ENCODE measurements at places on chromosomes 7 and 10.

DNA sequence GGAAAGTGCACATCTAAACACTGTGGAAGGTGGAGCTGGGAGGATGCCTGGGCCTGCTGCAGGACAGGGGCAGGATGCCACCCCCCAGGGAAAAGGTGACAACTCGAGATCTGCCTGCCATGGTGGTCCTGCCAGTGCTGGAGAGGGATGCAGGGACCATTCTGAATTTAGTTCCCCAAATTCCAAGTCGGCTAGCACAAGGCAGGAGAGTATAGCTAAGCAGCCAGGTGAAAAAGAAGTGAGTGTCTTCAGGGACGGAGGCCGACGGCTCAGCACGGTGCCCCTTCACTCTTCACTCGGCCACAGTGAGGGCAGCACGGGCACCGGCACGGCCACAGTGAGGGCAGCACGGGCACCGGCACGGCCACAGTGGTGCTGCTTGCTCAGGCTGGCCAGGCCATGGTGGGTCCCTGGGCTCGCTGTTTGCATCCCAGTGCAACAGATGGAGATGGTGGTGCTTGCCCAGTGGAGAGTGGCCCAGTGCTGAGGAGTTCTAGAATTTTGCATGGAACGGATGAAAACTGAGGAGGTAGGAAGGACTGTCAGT lies 161.3 kb upstream of the SHH start:
- DNase-seq, result no peak

DNA sequence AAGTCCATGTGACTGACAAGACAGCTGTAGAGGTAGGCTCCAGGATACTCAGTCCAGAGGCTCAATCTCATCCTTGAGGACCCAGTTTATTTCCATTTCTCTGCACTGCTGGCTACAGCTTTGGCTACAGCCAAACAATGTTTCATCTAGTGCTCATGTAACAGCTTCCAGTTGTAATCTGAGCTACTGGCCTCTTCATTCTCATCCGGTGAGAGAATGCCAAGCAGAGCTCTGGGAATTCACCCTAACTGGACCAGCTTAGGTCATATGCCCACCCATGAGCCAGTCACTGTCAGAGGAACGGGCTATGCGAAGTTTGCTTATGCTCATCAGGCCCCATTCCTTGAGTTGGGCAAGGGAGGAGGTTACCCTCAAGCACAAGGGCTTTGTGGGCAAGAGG lies 192.9 kb downstream of the EVX1 start:
- no peak for DNase-seq

DNA sequence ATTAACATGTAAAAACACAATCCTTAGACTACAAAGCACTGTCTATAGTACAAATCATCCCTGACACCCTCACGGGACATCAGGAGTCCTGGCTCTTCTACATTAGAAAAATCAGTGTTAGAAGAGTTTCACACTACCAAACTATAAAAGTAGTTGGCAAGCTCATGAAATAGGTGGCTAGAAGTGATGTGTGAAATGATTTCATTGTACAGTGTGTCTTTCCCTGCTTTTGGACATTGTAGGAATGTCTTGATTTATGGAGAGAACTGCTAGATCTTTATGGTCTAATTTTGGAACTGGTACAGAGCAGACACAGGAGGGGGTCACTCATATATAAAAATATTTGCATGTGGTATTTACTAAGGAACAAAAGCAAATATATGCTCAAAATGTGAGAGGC lies 33.2 kb downstream of the SEMA3A start:
- DNase-seq, result no peak

GRCh38 chr10:21724687-21725367 lies 190.8 kb downstream of the MLLT10 start:
- DNase-seq, result peak; percentile 45

GRCh38 chr7:68807666-68808065 lies 790.6 kb upstream of the AUTS2 start:
- no peak for DNase-seq

- no peak for DNase-seq
Observed at GRCh38 chr10:33055625-33056024, 97.6 kb upstream of the ITGB1 start.

DNA sequence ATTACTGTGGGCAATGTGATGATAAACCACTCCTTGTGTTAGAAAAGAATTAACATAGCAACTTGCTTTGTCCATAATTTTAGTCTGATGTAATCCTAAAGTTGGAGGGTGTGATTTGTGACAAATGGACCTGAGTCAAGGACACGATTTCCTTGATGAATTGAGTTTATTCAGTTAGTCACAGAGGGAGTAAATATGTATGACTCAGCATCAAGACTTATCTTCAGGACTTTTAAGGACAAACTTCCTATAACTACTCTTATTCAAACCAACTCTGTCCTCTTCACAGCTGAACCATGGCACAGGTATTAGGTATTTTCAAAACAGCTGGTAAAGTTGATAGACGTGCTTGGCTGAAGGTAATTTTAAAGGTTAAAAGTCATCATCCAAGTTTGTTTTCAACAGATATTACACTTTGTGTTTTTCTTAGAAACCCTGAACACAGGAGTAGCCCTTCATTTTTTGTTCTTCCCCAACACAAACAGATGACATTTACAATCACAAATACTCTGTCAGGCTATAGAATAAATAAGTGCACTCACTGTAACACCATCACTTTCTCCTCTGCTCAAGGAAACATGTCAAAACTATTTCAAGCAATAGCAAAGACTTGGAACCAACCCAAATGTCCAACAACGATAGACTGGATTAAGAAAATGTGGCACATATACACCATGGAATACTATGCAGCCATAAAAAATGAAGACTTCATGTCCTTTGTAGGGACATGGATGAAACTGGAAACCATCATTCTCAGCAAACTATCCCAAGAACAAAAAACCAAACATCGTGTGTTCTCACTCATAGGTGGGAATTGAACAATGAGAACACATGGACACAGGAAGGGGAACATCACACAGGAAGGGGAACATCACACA lies 54.5 kb downstream of the COA1 start:
- DNase-seq, result no peak

- no peak for DNase-seq
Observed at GRCh38 chr10:76213876-76214275, 782.5 kb downstream of the LRMDA start.

GRCh38 chr7:5586279-5586962 lies 162.8 kb upstream of the TNRC18 start:
- DNase-seq, result no peak
